Activated CD8-positive, alpha-beta T cell treated with anti-CD3 and anti-CD28 coated beads, Interleukin-2, amount 10 ng/mL, durations not matched to agents 7 days and 5 days (primary cell): ENCODE measurements at places on chromosomes 16 and 17. TPM values are rescaled to one million over a fixed set of nuclear protein-coding genes. Genes with fewer than 3 reads are reported as not detected.

The HS3ST2 gene
- not detected for total RNA-seq

The MAPT gene
- total RNA-seq = 0.11 TPM

The CLEC10A gene
- total RNA-seq = not detected

The HIGD1B gene
- total RNA-seq = not detected

The CD79B gene
- total RNA-seq = 21.7 TPM

The NPIPB2 gene
- total RNA-seq = 17.9 TPM

The ITGAL gene
- total RNA-seq = 471 TPM

The ZNF287 gene
- total RNA-seq = 5.7 TPM

The CD300LB gene
- not detected for total RNA-seq

The TMEM235 gene
- not detected for total RNA-seq

The SPATA32 gene
- total RNA-seq = 0.55 TPM

The SDR42E1 gene
- 12.0 TPM for total RNA-seq

The GAS7 gene
- total RNA-seq = 1.6 TPM

The TLCD1 gene
- total RNA-seq = 2.8 TPM

The GNG13 gene
- not detected for total RNA-seq

The RECQL5 gene
- 43.9 TPM for total RNA-seq

The SEZ6 gene
- not detected for total RNA-seq

The FBXL16 gene
- 7.3 TPM for total RNA-seq

The ERN2 gene
- total RNA-seq = not detected

The SYT17 gene
- not detected for total RNA-seq

The EXOC3L1 gene
- not detected for total RNA-seq

The TRPV2 gene
- total RNA-seq = 134 TPM

The KRT20 gene
- total RNA-seq = not detected

The PRR15L gene
- total RNA-seq = not detected

The KRTAP4-9 gene
- total RNA-seq = not detected

The SCARF1 gene
- 4.5 TPM for total RNA-seq

The AGRP gene
- not detected for total RNA-seq

The DPEP2NB gene
- total RNA-seq = not detected
